ENCODE measurements at places on chromosomes 2 and 18.

DNA sequence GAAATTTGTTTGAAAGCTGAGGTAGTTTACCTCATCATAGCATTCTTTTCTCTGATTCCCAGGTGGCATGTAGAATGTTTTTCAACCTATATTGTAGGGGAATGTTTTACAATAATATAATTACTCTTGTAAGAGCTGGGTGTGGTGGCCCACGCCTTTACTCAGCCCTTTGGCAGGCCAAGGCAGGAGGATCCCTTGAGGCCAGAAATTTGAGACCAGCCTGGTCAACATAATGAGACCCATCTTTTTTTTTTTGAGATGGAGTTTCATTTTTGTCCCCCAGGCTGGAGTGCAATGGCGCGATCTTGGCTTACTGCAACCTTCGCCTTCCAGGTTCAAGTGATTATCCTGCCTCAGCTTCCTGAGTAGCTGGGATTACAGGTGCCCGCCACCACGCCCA, 3.6 kb downstream of the USP39 start:
- H3K27me3 ChIP-seq = no peaks in the 10 kb centered on the region
- DNase-seq = no peak
- H3K27ac ChIP-seq = no peak overlapping the region
- no peaks in the 10 kb centered on the region for H3K4me1 ChIP-seq
- H3K4me3 ChIP-seq = no peak overlapping the region

- no peak overlapping the region for H3K4me3 ChIP-seq
- no peaks in the 10 kb centered on the region for H3K27me3 ChIP-seq
- H3K27ac ChIP-seq = no peak overlapping the region
- no peaks in the 10 kb centered on the region for H3K36me3 ChIP-seq
- no peak for DNase-seq
Observed at GRCh38 chr2:100425107-100425506, 7.6 kb upstream of the CHST10 start.

DNA sequence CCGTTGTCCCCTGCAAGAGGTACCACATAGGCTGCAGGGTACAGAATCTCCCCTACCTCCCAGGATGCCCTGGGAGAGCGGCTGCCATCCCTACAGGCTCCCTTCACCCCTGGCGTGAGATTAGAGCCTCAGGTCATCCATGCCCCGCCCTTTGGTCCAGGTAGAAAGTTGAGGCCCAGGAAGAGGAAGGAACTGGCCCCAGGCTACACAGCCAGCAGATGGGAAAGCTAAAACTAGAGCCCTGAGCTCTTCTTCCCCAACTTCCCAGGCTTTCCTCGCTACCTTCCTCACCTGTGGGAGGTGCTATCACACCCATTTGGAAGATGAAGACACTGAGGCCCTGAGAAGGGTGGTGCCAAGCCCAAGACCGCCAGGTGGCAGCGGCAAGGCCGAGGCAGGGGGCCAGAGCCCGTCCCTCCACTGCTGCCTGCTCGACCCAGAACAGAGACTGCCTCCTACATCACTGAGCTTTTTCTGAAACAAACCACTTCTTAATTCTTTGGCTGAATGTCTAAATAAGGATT, 25.8 kb downstream of the CIB4 start:
- peaks cover 23% of the 10 kb centered on the region for H3K4me1 ChIP-seq
- DNase-seq = peak; percentile 36
- H3K27ac ChIP-seq = no peak overlapping the region
- H3K27me3 ChIP-seq = no peaks in the 10 kb centered on the region
- H3K4me3 ChIP-seq = no peak overlapping the region

DNA sequence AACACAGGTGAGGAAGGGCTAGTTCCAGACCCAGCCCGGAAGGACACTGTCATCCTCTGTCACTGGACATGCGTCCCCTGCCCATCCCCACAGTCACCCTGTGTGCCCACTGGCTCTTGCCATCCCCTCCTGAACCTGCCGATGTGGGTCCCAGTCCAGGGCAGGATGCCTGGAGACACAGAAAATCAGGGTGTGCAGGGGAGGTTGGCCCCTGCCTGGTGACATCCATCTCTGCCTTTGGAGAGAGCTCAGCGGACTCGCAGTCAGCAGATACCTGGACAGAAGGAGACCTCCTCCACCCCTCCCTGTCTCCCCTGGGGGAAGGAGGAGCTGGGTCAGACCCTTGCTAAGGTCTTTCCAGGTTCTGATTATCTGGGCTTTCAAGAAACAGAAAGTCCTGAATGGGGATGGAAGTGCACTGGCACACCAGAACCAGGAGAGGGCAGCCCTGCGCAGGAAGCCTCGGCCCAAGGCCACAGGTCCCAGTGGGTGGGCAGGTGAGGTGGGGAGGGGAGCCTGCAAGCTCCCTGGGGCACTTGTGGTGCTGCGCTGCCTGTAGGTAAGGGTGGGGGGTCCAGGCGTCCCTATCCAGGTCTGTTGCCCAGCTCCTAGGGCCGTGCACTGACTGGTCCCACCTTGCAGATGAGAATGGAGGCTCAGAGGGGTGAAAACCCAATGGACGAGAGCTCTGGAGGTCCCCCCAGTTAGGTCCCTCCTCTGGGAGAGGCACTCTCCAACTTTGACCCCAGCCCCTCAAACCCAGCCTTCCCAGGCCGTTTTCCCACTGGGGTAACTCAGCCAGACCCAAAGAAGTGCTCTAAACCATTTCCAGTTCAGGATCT, 9.7 kb upstream of the OTOS start:
- no peaks in the 10 kb centered on the region for H3K4me1 ChIP-seq
- H3K27me3 ChIP-seq = 0 out of 2 replicates have a peak, but pooled peaks cover 1% of the 10 kb centered on the region
- H3K4me3 ChIP-seq = no peak overlapping the region
- no peak for DNase-seq

DNA sequence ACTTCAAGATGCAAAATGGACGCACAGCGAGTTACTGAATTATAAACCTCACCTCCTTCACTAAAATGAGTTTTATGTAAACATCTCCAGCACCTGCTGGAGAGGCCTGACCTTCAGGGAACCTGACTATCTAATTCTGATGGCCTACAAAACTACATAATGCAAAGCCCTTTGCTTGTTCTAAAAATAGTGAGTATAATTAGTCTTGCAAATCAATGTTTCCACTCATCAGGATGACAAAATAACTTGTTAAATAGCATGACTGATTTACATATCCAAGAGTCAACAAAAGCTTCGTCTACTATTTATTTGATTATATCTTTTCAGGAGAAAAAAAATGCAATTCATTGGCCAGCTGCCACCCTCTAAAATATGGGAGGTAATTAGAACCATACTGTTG, 326.3 kb upstream of the MC4R start:
- no peaks in the 10 kb centered on the region for H3K36me3 ChIP-seq
- no peak overlapping the region for H3K4me3 ChIP-seq
- DNase-seq = no peak
- H3K4me1 ChIP-seq = no peaks in the 10 kb centered on the region
- no peak overlapping the region for H3K27ac ChIP-seq
- no peaks in the 10 kb centered on the region for H3K27me3 ChIP-seq

DNA sequence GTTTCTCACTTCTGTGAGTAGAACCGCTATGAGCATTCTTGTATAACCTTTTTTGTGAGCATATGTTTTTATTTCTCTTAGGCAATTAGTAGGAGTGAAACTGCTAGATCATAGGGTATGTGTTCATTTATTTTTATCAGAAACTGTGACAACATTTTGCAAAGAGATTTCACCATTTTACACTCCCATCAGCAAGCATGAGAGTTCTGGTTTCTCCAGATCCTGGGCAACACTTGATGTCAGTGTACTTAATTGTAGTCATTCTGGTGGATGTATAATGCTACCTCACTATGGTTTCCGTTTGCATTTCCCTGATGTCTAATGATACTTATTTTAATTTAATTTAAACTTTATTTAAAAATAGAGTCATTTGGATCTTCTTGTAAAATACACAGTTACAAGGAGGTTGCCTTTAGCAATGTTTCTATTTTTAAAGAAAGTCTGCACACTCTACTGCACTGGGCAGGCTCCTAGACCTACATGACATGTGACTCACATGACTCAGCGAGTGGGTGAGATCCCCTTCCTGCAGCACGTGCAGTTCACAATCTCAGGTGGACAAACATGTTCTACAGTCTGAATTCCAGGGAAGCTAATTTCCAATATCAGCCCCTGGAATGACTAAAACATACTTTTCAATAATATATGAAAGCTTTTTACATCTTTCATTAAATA, 127.0 kb upstream of the BCL2L11 start:
- no peaks in the 10 kb centered on the region for H3K4me1 ChIP-seq
- no peaks in the 10 kb centered on the region for H3K36me3 ChIP-seq
- H3K27ac ChIP-seq = no peak overlapping the region
- no peak overlapping the region for H3K4me3 ChIP-seq
- H3K27me3 ChIP-seq = no peaks in the 10 kb centered on the region

- no peak for DNase-seq
- H3K27me3 ChIP-seq = no peaks in the 10 kb centered on the region
- no peak overlapping the region for H3K27ac ChIP-seq
- H3K36me3 ChIP-seq = peaks cover 11% of the 10 kb centered on the region
- no peaks in the 10 kb centered on the region for H3K4me1 ChIP-seq
Observed at GRCh38 chr2:9525266-9525665, 30.4 kb downstream of the ADAM17 start.

- H3K27ac ChIP-seq = no peak overlapping the region
- H3K27me3 ChIP-seq = no peaks in the 10 kb centered on the region
Observed at GRCh38 chr2:72579591-72580180, 246.1 kb downstream of the EXOC6B start.

- no peaks in the 10 kb centered on the region for H3K27me3 ChIP-seq
- no peak for DNase-seq
Observed at GRCh38 chr18:69557282-69557681, 156.6 kb downstream of the DOK6 start.

Data from H1 (cell line).